Dermis microvascular lymphatic vessel endothelial cell (primary cell): ENCODE measurements at places on chromosomes 3 and 15. TPM values are rescaled to one million over a fixed set of nuclear protein-coding genes. Genes with fewer than 3 reads are reported as not detected.

The CHST2 gene
- 2.1 and 3.7 TPM in 2 replicates for total RNA-seq

The ADCY5 gene
- total RNA-seq: under 0.01 and 0.25 TPM in 2 replicates

The AHSG gene
- total RNA-seq: under 0.01 TPM in 1 of 2 replicates, not detected in the other

The USP19 gene
- 30.4 and 41.0 TPM in 2 replicates for total RNA-seq

The PLIN1 gene
- total RNA-seq: under 0.01 TPM in 1 of 2 replicates, not detected in the other

The CCDC54 gene
- not detected in 2 replicates for total RNA-seq

The DAPK2 gene
- total RNA-seq: 7.4 and 10.9 TPM in 2 replicates

The STARD5 gene
- 0.77 and 1.9 TPM in 2 replicates for total RNA-seq

The SECISBP2L gene
- total RNA-seq: 18.1 and 27.3 TPM in 2 replicates

The ADGRG7 gene
- not detected in 2 replicates for total RNA-seq

The USF3 gene
- 4.9 and 5.7 TPM in 2 replicates for total RNA-seq

The CIP2A gene
- 17.2 and 24.6 TPM in 2 replicates for total RNA-seq

The GOLGA6L7 gene
- total RNA-seq: not detected in 2 replicates

The DPPA2 gene
- not detected in 2 replicates for total RNA-seq

DNA sequence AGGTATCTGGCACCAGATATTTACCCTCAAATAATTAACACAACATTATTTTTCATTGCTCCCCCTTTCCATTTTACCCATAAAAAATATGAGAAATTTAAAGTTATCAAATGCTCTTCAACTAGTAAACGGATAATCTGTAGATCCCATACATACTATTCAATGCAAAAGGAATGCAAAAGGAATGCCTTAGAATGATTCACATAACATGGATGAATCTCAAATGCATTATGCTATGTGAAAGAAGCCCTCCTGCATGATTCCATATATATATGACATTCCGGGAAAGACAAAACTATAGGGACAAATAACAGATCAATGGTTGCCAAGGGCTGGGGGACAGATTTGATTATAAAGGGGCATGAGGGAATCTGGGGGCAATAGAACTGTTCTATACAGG lies 195.7 kb downstream of the STT3B start:
- no peak for DNase-seq

DNA sequence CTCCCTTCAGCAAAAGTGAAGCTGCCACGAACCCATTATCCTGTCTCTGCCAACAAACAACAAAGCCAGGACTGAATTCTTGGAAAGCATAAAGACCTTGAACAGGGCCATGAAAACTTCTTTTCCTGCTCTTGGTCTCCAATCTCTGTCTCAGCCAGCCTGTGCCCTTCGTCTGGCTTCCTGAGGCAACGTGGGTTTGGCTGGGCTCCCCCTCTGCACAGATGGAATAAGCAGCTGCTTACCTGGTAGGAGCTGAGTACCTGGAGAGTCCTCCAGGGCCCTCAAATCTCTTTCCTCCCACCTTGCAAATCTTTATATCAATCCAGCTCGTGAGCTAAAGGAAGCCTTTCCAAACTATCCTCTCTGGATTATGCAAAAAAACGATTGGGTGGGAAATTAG lies 97.6 kb upstream of the PSMD6 start:
- DNase-seq: no peak

DNA sequence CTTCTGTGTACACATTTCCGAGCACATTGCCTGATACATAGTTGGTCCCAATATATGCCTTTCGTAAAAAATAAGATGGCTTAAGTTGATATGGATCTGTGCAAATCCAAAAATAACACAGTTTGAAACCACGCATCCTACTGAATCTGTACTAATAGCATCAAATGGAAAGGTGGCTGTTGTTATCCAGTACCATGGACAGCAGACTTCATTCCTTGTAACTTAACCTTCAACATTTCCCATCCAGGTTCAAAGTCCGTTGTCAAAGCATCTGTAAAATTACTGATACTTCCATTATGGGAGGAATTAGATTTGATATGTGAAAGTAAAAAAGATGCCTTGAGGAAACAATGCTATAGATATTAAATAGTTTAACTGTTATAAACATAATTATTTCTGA lies 65.5 kb upstream of the C3orf49 start:
- peak; percentile 4 for DNase-seq

DNA sequence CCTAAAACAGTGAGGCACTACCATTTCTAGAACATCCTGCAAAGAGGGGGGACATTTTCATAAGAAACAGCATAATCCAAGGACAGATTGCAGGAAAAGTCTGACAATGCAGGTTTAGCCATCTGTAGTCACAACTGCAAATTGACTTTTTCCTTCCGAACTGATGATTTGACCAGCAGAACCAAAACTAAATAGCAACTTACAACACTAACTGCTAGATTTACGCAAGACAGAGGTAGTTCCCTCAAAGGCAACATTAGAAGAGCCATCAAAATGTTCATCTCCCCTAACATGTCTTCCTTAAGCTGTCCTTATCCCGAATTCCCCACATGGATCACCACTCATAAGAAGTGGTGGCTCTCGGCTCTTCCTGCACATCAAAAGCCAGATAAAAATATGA lies 129.6 kb downstream of the GADL1 start:
- DNase-seq: no peak

DNA sequence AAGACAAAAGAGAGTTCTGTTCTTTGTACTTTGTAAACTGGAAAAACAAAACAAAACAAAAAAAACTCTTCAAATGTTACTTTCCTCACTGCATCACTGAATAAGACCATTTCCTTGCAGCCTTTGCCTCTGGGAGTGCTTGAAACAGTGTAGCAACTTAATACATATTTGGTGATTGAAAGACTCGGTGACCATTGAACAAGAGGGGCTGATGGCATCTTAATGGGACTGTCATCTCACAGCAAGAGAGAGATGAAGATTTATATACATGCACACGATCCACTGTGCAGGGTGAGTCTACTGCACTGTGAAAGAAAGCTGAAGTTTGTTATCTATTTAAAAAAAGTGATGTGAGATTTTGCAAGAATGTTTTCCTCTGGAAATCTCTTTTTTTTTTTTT lies 111.9 kb upstream of the KLHL25 start:
- no peak for DNase-seq

GRCh38 chr15:29452881-29453731 lies 183.5 kb upstream of the NSMCE3 start:
- no peak for DNase-seq

DNA sequence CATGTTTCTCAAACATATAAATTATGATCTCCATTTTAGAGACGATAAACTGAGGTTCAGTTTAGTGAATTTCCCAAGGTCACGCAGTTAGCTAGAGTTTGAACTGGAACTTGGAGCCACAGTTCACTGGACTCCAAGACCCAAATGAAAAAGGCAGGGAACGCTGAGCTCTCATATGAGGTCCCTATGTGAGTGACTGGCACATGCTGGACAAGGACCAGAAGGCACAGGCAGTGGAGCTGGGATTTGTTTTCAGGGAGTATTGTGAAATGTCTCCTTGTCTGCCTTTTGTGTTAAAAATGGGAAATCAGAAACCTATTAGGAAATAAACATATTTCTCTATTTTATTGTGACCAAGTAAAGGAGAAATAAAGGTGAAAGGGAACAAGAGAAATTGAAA lies 63.5 kb downstream of the MESD start:
- DNase-seq: no peak

- DNase-seq: no peak
These were observed 258.6 kb upstream of the RASGRP1 start for GRCh38 chr15:38823263-38823662.

DNA sequence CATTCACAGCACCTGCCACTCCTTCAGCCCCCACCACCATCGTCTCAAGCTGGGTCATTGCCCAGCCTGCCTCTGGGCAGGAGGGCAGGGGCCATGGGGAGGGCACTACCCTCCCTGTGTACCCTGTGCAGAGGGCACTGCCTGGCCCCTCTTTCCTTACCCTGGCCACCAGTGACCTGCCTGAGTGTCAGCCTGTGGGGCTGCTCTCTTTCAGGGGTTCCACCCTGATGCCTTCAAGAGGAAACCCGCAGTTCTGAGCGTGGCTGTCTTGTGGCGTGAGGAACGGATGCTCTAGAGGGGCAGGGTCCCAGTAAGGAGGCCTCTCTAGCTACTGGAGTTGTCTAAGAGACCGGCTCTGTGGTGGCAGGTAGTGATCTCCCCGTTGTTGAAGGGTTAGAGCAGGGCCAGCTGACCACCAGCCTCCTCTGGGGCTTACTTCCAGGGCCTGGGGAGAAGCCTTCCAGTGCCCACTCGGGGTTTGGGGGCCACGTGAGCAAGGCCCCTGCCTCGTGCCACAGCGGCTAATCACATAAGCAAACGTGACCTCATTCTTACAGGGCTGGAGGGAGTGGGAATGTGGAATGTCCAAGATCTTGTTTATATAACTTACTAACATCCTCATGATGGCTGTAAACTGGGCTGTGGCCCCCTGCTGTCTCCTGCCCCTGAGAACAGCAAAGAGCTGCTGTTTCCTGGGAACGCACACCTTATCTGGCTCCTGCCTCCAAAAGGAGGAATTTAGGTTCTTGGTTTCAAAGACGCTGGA lies 31.4 kb upstream of the SEC13 start:
- peak; percentile 58 for DNase-seq

DNA sequence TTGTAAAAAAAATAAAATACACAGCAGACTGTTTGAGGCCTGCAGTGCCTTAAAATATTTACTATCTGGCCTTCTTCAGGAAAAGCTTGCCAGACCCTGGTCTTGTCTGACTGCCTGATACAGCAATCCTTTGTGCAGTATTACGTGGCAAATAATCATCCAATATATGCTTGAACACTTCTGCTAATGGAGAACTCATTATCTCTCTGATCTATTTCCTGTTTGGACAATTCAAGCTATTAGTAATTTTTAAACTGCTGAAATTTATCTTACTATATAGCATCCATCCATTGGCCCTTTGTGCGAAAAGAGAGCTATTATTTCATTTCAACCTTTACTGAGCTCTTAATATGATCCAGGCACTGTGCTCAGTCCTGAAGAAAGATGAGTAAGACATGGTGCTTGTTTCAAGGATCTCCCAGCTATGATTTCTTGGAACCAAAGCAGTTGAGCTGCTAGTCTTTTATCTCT lies 15.9 kb downstream of the ATG7 start:
- peak; percentile 26 for DNase-seq

- DNase-seq: no peak
These were observed 241.1 kb downstream of the WNT5A start for GRCh38 chr3:55246033-55246432.

GRCh38 chr3:106392915-106393314 lies 524.1 kb upstream of the CBLB start:
- DNase-seq: no peak

DNA sequence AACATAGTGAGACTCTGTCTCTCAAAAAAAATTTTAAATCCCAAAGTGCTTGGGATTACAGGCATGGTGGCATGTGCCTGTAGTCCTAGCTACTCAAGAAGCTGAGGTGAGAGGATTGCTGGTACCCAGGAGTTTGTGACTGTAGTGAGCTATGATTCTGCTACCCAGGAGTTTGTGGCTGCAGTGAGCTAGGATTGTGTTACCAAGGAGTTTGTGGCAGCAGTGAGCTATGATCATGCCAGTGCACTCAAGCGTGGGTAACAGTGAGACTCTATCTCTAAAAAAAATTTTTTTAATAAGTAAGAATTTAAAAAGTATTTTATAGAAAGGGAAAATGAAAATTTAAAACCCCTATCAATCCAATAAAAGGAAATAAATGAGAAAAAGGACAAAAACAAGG lies 69.5 kb downstream of the FAIM start:
- no peak for DNase-seq

DNA sequence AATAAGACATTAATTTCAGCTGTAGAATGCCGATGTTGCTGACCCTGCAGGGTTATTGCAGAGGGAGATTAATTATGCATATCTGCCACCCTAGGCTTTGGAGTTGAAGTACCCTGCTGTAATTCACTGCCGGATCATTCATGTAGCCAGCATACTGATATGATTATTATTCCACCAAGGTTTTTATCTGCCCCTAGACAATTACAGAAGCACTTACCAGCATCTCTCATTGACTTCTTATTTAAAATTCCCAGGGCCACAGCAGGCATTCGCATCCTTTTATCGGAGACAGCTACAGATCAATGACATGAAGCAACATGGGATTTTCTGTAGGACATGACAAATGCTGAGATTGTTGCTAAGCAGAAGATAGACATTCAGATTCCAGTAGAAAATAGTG lies 31.3 kb downstream of the IL1RAP start:
- DNase-seq: no peak

- no peak for DNase-seq
These were observed 21.1 kb upstream of the MEIS2 start for GRCh38 chr15:37121492-37121891.

- DNase-seq: no peak
These were observed 34.7 kb downstream of the ANXA2 start for GRCh38 chr15:60363087-60363549.

DNA sequence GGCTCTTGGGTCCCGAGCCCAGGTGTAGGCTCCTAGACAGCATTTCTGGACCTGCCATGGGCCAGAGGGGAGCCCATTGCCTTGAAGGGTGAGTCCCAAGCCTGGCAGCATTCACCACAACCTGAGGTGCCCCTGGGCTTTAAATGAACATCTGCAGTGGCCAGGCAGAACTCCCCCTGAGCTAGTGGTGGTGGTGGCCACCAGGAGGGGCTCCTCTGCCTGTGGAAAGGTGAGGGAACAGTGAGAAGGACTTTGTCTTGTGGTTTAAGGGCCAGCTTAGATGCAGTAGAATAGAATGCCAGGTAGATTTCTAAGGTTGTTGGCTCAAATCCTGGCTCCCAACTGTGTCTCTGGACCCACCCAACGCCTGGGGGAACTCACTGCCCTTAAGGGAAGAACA lies 55.6 kb downstream of the CASR start:
- DNase-seq: no peak

DNA sequence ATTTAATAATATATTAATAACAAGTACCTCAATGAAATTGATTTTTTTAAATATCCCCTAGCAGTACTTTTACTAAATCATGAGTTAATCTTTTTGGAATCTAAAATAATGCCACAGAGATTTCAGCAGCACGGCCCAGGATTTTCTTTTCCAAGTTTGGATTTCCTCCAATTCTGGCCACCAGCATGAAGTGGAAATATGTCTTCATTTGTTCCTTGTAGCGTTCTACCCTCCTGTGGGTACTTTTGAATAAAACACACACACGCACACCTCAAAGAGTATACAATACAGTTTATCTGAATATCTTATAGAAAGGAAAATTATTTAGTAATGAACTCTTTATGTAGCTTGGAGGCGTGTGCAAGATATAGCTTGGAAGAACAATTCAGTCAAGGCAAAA lies 125.1 kb upstream of the STT3B start:
- no peak for DNase-seq

GRCh38 chr3:136730595-136731273 lies 21.4 kb downstream of the STAG1 start:
- DNase-seq: no peak

- no peak for DNase-seq
These were observed 1027.3 kb downstream of the TUSC7 start for GRCh38 chr3:117736846-117737245.

- DNase-seq: no peak
These were observed 47.1 kb downstream of the KLF15 start for GRCh38 chr3:126309861-126310655.
